AG04450 (cell line): ENCODE measurements at places on chromosomes 4 and X.

- no peak for DNase-seq
These were observed 617 bp upstream of the GPR34 start for GRCh38 chrX:41688156-41688555.

GRCh38 chrX:150050387-150050786 lies 112.1 kb upstream of the EOLA2 start:
- DNase-seq = no peak

GRCh38 chr4:123624959-123625358 lies 228.4 kb downstream of the SPRY1 start:
- no peak for DNase-seq

GRCh38 chr4:114378305-114378903 lies 220.2 kb upstream of the UGT8 start:
- DNase-seq = peak; percentile 15

- no peak for DNase-seq
These were observed 22.3 kb downstream of the ASMTL start for GRCh38 chrX:1430451-1430850.

DNA sequence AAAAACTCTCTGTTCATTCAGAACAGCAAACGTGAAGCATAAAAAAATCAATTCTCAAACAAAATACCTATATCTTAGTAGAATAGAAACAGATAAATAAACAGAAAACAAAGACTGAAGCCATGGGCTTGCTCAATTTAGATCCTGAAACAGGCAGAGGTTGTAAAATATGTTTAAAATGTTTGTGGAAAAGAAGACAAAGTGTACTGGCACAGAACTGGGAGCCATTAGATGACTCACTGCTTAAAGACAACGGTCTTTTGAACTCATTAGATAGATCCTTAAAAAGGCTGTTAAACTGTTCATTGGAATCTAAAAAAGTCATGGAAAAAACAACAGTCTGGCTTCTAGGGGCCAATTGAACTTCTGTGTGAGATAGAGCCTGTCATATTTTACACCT lies 247.0 kb upstream of the NDST4 start:
- no peak for DNase-seq
